Epithelial cell of alveolus of lung (primary cell): ENCODE measurements at places on chromosomes 11 and 22. TPM values are rescaled to one million over a fixed set of nuclear protein-coding genes. Genes with fewer than 3 reads are reported as not detected.

LINC01488 gene
- total RNA-seq: not detected in 2 replicates

ABTB2 gene
- total RNA-seq: 4.4 and 7.8 TPM in 2 replicates

ALX4 gene
- not detected in 2 replicates for total RNA-seq

OR5T2 gene
- not detected in 2 replicates for total RNA-seq

UCP3 gene
- total RNA-seq: 0.26 and 0.64 TPM in 2 replicates

TTLL8 gene
- not detected in 2 replicates for total RNA-seq

DRICH1 gene
- total RNA-seq: not detected in 2 replicates

SLCO2B1 gene
- not detected in 2 replicates for total RNA-seq

NECTIN1 gene
- total RNA-seq: 4.1 and 9.7 TPM in 2 replicates

SYT12 gene
- 0.08 and 3.4 TPM in 2 replicates for total RNA-seq

ARL2 gene
- 187 and 226 TPM in 2 replicates for total RNA-seq

RNF26 gene
- 21.7 and 24.7 TPM in 2 replicates for total RNA-seq

XKR3 gene
- total RNA-seq: not detected in 2 replicates

DDX6 gene
- total RNA-seq: 57.4 and 128 TPM in 2 replicates

SGSM1 gene
- not detected in 2 replicates for total RNA-seq

OR51D1 gene
- total RNA-seq: not detected in 2 replicates

MIAT gene
- total RNA-seq: 0.39 and 0.80 TPM in 2 replicates

OR52I1 gene
- total RNA-seq: not detected in 2 replicates

PKP3 gene
- 1.7 and 5.2 TPM in 2 replicates for total RNA-seq

LGR4 gene
- total RNA-seq: 5.3 and 8.6 TPM in 2 replicates

ROM1 gene
- 2.7 and 11.6 TPM in 2 replicates for total RNA-seq

MEI1 gene
- total RNA-seq: 4.5 TPM in 1 of 2 replicates, not detected in the other

CLCF1 gene
- 10.0 and 10.4 TPM in 2 replicates for total RNA-seq

SLC1A2 gene
- 0.26 TPM in 1 of 2 replicates, not detected in the other for total RNA-seq

RTN4R gene
- total RNA-seq: 0.32 and 0.91 TPM in 2 replicates

CARD16 gene
- total RNA-seq: 29.6 and 167 TPM in 2 replicates

PAX6 gene
- total RNA-seq: not detected in 2 replicates

MAJIN gene
- total RNA-seq: not detected in 2 replicates

OR52E4 gene
- not detected in 2 replicates for total RNA-seq

SCGB1C1 gene
- total RNA-seq: not detected in 2 replicates
